Stimulated activated CD4-positive, alpha-beta T cell treated with anti-CD3 and anti-CD28 coated beads, Interleukin-12 subunit alpha, Interleukin-12 subunit beta, amount 100 ng/mL, for 48 hours (primary cell): ENCODE measurements at places on chromosomes 4 and X.

DNA sequence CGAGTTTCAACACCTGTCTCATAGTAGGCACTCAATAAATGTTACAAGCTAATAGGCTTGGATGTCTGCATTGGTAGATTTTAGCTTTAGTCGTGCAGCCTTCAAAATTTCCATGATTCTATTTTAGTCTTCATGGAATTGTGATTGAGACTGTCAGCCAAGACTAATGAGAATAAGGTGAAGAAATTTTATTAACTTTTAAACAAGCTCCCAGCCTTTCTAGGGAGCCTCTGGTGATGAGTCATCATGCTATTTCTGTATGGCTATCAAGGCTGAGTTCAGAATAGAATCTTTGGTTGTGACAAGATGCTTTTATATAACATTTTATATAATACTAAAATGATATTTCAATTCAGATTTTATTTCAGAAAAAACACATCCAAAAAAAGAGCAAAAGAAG, 685.8 kb downstream of the GABRG1 start:
- no peak for DNase-seq

DNA sequence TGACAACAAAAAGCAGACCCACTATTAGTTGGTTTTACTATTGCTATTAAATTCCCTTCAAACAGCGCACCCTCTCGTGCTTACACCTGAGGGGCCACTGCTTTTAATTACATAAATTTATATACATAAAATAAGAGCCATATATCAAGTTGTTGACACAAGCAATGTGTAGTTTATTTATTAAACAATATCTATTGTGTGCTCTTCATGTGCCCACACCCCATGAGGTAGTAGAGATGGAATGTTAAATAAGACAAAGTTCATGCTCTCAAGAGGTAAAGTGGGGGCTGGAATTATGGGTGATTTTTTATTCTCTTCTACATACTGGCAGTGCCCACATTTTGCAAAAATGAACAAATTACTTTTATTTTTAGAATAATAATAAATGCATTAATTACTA, 47.3 kb downstream of the KCNIP4 start:
- DNase-seq: no peak

DNA sequence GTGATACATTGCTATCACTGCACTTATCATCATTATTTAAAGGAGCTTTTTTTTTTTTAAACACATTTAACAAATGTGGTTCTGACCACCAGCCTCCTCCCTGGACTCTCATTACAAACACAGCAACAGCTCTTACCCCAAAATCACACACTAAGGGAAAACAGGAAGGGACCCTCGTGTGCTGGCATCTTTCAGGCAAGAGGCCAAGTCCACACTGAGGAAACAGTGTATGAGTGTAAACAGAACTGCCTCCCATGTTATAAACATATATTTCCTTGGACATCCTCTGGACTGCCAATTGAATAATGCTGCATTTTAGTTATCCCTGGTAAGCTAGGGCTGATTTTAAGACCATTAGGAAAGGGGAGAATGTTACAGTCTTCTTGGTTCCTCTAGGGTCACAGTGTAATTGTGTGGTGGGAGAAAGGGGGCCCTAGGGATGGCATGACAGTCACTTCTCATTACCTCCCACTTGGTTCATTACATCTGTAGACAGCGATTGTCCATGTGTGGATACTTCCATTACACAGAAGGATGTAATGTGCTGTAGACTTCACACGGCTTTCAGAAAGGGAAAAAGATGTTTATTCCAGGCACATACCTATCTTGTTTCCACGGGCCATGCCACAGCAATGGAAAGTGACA, 244.6 kb upstream of the TET2 start:
- no peak for DNase-seq

GRCh38 chr4:183788308-183788905, 116.7 kb upstream of the STOX2 start:
- no peak for DNase-seq

DNA sequence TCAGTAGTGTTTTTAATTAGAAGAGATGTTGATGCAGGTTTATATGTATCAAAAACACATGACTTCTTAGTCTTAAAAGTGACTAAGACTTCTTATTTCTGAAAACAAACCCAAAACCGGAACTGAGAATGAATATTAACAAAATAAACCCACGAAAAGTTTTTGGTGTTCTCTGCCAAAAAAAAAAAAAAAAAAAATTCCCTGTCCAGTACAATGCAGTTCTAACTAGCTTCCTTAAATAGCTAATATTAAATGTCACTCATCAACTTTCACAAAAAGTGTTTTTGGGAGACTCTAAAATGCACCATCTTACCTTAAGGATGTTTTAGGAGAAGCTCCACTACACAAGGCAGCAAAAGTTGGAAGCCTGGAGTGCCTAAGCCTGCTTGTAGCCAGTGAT, 2.0 kb downstream of the ANKRD37 start:
- no peak for DNase-seq

DNA sequence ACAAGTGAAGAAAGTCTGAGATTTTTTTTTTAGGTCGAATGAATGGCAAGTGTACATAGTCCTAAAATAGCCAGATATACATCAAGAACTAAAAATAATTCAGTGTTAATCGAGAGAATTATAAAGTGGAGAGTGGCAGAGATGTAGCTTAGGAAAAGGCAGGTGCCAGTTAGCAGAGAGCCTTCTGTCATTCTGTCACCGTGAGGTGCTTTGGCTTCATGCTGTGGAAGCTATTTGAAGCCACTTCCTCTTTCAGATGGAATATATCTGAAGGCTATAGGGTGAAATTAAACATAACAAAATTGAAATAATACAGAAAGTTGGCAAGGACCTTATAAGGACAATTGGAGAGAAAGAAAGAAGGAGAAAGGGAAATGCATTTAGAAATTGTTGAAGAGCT, 756.3 kb downstream of the CCSER1 start:
- DNase-seq: no peak

DNA sequence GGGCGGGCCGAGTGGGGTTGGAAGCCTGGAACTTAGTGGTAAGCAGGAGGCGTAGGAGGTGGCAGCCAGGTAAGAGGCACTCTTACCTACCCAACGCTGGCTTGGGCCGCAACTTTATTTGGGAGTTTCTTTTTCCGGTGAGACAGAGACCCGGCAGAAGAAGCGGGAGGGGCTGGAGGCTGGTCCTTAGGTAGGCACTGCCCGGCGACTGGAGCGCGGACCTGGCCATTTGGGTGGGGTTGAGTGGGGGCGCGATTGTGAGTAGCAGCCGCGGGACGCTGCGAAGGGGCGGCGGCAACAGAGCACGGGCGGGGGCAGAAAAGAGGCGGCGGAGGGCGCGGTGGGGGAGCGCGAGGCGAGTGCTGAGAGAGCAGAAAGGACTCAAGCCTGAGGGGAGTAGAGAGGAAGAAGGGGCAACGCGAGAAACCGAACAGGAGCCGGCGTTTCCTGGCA, 334 bp upstream of the POU4F2 start:
- no peak for DNase-seq

DNA sequence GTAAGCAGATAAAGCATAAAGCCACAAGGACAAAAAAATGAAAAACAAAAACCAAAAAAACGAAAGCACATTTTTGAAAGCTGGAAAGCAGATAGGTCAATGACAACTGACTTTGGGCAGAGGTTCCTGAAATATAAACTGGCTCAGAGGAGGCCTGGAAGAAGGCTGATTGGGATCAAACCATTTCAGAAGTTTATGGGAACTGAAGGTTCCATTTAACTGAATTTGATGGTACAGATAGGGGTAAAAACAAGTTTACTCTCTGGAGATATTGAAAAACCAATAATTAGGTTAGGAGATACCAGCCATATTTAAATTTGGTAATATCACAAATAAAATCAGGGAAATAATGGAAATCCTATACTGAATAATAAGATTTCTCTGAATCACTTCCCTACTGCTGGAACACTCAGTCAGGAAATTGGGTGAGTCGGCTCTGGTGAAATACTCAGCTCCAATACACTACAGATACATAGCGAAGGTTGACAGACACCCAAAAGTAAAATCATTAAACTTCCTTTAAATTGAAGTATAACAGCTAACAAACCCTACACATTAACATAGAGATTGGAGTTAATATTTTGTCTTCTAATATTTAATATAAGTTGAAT, 1584.3 kb downstream of the STIM2 start:
- no peak for DNase-seq

DNA sequence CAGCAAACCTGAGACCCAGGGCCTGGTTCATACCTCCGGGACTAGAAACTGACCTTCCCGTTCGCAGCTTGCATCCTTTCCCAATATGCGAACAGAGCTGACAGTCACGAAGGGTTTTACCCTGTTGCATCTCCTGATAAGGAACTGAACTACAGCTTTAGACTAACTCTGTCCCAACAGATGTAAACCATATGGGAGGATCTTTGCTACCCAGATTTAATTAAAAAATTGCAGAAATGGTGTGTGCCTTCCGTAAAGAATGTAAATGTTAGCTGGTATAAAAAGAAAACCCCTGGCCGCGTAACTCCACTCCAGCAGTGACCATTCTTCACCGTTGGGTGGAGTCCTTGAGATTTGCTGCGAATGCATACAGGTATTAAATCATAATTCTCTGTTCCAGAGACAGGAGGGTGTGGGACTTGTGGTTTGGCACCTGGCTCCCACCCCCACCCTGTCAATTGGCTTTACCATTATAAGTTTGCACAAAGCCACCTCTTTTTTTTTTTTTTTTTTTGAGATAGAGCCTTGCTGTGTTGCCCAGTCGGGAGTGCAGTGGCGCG, 40.6 kb upstream of the SORCS2 start:
- DNase-seq: no peak

- no peak for DNase-seq
Measured at GRCh38 chrX:12872741-12873140, 5.9 kb downstream of the TLR7 start.

DNA sequence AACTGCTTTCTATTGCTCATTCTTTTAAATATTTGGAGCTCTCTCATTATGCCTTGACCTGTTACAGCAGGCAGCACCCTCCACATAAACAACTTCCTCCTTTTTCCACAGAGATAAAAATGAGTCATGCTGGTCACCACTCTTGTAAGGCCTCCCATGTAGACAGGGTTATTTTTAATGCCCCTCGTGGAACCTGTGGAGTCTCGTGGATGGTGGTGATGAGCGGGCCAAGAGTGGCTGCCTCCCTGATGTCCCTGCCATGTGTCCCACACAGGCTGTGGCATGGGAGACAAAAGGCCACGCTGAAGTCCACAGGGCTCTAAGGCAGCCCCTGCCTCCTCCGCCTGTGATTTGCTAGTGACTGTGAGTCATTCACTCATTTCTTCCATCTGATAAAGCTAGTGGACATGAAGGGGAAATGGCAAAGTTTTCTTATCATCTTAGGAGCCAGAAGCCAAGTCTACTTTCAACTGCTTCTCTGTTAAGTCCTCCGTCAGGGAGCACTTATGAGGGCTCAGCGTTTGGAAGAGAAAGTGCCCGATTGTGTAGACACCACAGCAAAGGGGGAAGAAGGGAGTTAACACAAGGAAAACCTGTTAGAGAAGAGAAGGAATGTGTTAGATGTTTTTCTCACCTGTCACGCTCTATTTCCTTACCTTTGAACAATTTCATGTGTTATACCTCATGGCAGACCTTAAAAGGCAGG, 121.6 kb upstream of the FAT1 start:
- DNase-seq: no peak

- DNase-seq: no peak
Measured at GRCh38 chr4:76011700-76012387, 4.5 kb upstream of the CXCL9 start.

DNA sequence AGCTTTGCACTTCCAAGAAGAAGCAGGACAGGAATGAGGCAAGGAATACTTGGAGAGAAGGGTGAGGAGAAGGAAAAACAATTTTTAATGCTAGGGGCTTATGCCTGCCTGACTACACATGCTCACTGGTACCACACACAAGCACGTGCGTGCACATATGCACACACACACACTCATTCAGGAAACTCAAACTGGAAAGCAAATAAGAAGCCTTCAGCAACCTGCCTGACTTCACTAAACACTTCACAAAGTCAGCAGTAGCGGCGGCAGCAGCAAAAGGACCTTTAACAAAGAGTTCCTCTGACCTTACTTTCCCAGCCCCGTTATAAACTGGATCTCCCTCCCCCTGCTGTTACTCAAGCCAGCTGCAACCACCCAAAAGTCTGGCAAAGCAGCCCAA, 3.3 kb downstream of the ZDHHC9 start:
- DNase-seq: no peak

DNA sequence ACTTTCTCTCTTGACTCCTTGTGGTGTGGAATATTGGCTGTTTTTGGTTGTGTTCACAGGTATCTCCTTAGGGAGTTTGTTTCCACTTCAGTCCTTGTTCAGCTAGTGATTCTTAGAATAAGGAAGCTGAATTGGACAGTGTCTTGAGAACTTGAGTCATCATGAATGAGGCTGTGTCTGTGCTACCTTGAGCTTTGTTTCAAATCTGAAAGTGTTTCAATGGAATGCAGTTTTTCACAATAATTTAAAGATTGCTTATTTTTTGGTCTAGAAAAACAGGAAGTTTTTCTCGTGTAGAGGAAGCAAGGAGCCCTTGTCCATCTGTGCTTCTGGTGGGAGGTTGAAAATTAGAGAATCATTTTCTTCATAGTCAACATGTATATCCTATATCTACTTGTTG, 76.5 kb downstream of the ZNF518B start:
- DNase-seq: no peak

DNA sequence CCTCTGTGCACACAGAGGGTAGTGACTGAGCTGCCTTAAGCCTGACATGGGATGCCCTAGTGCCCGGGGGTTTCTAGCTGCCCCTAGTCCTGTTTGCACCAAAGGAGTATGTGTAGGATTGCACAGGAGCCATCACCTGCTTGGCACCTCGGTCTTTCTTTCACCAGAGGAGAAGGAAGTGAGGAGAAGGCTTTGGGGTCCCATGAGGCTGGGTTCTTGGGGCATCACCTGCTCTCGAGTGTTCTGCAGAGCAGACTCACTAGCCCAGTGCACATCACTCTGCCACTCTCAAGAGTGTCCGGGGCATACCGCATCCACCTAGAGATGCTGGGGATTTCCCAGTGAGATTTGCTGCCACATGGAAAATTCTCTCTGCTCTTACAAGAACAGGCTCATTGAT, 40.5 kb upstream of the GPR78 start:
- no peak for DNase-seq

DNA sequence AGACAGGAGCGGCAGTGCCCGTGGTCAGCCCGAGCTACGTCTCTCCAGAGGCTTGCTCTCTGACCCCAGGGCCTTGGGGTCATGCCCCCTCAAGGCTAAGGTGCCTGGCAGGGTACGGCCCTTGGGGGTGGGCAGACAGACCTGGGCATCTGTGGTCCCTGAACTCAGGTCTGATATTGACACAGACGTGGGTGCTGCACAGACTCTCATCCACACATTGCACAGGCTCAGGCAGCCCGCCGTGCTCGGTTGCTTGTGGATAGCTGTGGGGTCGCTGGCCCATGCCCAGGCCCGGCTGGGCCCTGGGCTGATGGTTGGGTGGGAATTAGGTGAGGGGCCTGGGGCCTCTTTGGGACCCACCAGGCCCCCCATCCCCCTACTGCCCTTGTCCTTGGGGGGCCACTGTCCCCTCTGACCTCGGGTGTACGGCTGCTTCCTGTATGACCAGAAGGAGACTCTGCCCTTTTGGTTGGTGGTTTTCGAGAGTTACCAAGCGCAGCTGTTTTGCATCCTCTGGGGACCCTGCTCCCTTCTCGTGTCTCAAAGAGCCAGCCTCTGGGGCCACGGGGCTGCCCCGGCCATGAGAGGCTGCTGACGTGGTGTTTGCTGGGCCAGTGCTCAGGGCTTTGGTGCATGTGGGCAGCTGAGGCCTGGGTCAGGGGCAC, 10.1 kb downstream of the FGFRL1 start:
- DNase-seq: no peak
